ENCODE measurements at places on chromosomes 3 and 15.

DNA sequence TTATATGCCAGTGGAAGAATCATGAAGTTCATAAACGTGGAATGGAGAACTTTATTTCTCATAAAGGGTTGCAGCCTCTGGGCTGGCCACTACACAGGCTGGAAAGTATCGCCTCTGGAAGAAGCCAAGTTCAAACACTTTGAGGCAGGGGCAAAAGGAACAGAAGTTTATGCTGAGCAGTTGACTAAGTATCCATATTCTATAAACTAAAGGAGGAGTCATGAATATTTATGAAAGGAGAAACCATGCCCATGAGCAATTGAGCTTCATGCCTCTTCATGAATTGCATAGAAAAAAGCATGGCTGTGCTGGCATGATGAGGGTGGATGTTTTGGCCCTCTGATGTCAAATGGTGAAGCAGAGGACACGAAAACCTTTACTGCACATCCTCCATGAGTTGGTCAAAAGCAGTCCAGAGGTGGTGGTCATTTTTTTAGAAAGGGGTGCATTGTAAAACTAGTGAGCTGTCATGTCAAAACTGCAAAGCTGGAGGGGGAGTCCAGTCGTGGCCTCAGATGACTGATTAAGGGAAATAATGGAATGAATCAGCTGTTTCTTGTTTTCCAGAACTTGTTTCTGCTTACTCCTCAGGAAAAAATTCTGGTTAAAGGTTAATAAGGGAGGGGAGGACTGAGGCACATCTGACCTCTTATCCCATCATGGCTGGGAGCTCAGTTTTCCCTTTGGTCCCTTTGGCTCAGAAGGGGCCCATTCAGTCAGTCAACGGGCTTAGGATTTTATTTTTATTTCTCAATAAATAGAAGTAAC lies 276.7 kb downstream of the CHL1 start:
- no peak for DNase-seq

- no peak for DNase-seq
These were observed 79.8 kb downstream of the TGFBR2 start for GRCh38 chr3:30686176-30686575.

DNA sequence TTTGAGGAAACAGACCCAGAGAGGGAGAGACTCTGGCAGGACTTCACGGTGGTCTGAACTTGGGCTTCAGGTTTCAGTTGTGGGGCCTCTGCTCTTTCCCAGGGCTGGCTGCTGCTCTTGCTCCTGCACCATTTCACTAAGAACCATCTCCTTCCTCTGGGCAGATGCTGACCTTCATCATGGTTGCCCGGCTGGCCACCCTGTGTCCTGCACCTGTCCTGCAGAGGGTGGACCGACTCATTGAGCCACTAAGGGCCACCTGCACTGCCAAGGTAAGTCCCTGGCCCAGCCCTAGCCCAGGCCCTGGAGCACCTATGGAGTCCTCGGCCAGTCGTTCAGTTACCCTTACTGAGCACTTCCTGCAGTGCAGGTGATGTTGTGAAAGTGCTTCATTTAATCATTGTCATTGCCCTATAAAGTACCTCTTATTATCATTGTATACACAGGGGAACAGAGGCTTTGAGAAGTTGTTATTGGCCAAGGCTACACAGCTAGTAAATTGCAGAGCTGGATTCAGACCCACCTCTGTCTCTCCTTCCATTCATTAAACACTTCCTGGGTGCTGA lies 10.0 kb downstream of the RPL32 start:
- DNase-seq, result no peak

GRCh38 chr3:64158334-64158733 lies 66.9 kb downstream of the PRICKLE2 start:
- no peak for DNase-seq

DNA sequence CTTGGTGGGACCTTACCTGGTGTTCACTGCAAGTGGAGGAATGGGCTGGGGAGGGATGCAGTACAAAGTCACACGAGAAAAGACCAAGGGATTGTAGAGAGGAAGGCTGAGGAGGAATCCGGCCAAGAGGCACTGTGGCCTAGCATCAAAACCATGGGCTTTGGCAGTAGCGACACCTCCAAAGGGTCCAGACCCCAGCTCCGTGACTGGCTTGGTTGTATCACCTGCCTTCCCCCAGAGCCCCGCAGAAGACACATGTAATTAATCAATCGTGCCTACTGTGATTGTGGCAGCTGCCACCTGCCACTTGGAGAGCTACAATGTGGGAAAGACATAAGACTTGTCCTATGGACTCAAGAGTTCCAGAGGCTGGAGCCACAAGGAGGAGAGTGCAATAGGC lies 54.7 kb downstream of the ST8SIA2 start:
- no peak for DNase-seq
